ENCODE measurements at places on chromosomes 4 and X.
A peak's percentile ranks its signal among the peaks of the same experiment; 100 is the strongest.

- DNase-seq: no peak
Measured at GRCh38 chrX:39372115-39372514, 570.9 kb downstream of the MID1IP1 start.

DNA sequence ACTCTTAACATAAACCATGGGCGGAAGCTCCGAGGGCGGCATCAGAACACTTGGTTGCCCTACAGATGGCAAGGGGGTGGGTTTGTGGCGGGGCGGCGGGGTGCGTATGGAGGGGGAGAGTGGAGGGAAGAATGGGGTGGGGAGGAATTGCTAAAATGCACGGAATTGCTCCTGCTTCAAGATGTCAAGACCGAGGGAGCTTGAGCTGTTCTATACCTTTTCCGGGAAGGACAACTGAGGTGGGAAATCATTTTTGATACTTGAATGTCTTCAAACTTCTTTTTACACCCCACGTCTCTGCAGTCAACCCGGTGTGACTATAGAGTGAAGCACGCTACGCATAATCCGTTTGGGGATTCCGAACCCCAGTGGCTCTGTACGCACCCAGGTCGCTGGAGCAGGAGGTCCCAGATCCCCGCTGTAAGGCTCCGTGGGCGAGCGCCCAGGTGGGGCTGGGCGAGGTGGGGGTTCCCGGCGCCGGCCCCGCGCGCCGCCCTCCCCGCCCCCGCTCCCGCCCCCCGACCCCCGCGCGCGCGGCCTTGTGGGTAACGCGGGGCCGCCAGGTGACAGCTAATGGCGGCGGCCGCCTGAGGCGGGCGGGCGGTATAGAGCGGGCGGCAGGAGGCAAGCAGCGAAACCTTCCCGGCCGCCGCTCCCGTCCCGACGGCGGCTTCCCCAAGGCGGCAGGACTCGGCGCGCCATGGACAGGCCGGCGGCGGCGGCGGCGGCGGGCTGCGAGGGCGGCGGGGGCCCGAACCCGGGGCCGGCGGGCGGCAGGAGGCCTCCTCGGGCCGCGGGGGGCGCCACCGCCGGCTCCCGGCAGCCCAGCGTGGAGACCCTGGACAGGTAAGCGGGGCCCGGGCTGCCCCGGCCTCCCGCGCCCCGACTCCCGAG, at the start of gene MTMR1:
Gene MTMR1, plus strand, starts transcription at position 566 of the 894 bp plus-strand sequence. Its CDS starts 135 bp downstream, at position 701.
- DNase-seq: peak; percentile 15

DNA sequence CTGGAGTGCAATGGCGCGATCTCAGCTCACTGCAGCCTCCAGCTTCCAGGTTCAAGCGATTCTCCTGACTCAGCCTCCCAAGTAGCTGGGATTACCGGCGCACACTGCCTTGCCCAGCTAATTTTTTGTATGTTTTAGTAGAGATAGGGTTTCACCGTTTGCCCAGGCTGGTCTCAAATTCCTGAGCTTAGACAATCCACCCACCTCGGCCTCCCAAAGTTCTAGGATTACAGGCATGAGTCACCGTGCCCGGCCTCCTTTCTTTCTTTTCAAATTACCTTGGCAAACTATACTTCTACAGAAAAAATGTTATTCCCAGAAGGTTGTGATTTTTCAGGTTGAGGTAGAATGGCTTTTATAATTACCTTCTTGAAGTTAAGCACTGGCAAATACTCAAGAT, 321.9 kb upstream of the PRPS2 start:
- no peak for DNase-seq

DNA sequence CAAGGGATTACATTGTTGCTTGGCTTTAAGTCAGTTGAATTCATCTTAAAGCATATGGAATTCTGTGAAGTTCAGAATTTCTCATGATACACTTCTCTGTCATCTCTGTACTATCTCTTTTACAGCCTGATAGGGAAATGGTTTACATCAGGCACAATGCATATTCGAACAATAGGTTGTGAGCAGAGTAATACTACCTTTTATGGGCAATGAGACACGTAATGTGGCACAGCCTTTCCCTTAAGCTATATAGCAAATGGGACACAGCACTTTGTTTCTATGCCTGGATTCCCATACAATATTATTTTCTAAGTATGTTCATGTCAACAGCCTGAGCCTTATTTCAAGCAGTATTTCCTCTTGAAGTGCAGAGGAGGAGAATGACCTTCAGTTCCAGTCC, 58.4 kb downstream of the SYNPO2 start:
- no peak for DNase-seq

- no peak for DNase-seq
Measured at GRCh38 chr4:173417833-173418232, 18.9 kb upstream of the SCRG1 start.

- no peak for DNase-seq
Measured at GRCh38 chr4:38044060-38044459, 83.9 kb downstream of the PTTG2 start.

DNA sequence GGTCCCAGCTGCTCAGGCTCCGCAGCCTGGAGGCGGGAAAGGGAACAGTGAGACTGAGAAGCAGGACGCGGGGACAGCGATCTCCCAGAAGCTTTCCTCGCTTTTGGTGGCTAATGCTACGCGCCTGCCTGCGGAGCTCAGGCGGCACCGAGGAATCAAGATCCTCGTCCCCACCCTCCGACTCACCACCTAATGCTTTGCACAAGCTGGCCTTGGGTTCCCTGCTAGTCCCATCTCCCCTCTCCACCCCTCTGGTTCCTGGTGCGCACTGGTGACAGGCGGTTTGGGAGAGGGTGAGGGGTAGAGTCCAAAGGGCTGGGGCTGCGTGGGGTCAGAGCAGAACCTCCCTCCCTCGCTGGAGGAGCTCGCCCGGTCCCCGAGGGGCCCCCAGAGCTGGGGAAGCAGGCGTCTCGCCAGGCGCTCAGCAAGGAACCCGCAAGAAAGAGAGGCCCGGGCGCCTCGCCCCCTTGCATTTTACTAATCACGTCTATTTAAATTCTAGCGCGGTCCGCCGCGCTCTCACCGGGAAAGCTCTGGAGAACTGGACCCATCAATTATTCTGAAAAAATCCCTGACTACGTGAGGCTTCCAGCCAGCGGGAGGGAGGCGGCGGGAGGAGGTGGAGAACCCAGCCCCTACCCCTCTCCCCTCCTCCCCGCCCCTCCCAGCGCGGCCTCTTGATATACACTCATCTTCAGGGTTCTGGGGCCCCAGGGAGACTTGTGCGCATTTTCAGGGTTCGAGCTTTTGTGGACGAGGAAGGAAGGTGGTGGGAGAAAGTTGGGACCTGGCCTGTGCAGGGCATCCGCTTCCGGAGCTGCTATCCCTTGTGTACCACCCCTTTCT, 9.1 kb downstream of the POU4F2 start:
- no peak for DNase-seq

GRCh38 chr4:157151711-157152110, 68.8 kb upstream of the GRIA2 start:
- peak; percentile 33 for DNase-seq

- DNase-seq: no peak
Measured at GRCh38 chrX:1836683-1837082, 221.8 kb downstream of the ASMT start.

DNA sequence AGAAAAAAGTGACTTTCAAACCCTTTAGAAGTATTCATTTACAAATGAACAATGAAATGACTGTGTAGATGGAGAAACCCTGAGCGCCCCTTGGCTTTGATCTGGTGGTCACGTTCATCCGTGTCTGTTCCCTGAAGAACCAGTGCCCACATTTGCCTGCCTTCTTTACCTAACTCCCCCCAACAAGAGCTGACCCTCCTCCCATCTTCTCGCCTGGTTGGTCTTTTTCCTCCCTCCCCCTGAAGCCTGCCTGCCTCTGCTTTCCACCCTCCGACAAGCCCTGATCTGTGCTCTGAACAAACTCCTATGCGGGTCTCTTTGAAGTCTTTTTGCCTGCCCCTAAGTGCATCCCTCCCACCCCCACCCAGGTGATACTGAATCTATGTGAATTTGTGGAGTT, 18.5 kb downstream of the TBL1X start:
- no peak for DNase-seq

DNA sequence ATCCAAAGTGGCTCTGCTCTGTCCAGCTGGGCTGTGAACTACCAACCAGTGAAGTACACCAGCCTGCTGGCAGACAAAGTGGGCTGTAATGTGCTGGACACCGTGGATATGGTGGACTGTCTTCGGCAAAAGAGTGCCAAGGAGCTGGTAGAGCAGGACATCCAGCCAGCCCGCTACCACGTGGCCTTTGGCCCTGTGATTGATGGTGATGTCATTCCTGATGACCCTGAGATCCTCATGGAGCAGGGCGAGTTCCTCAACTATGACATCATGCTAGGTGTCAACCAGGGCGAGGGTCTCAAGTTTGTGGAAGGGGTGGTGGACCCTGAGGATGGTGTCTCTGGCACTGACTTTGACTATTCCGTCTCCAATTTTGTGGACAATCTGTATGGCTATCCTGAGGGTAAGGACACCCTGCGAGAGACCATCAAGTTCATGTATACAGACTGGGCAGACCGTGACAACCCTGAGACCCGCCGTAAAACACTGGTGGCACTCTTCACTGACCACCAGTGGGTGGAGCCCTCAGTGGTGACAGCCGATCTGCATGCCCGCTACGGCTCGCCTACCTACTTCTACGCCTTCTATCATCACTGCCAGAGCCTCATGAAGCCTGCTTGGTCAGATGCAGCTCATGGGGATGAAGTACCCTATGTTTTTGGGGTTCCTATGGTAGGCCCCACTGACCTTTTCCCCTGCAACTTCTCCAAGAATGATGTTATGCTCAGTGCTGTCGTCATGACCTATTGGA, 22.6 kb downstream of the NLGN3 start:
- DNase-seq: no peak

- peak; percentile 14 for DNase-seq
Measured at GRCh38 chrX:53831662-53832635, 145.4 kb upstream of the HUWE1 start.

DNA sequence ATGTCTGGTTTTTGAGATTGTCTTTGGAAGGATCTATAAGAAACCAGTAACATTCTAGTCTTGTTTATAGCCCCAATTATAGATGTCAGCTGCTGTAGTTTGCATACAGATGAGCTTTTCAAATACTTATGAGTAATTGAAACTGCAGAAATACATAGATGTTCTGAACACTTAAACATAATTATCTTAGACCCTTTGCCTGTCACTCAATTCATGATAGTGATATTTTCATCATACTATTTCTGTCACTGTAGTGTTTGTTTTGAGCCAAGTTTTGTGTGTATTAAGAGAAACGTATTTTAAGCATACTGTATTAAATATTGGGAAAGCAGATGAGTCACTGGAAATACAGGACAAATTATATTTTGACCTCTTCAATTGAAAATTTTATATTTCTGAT, 69.8 kb upstream of the SMARCA5 start:
- no peak for DNase-seq

DNA sequence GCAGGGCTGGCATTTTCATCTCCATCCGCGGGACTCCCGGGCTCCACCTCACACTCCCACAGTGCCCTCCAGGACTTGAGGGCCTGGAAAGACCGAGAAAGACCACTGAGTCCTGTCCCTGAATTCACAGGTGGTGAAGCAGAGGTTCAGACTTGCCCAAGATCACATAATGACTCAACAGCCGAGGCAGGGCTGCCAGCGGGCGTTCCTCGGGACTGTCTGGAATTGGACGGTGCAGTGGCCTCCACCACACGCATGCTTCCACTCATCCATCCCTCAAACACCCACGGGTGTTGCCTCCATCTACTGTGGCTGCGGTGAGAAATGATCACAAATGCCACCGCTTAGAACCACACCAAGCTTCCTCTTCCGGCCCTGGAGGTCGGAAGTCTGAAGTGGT, 6.9 kb upstream of the ADRA2C start:
- DNase-seq: no peak

GRCh38 chrX:96615448-96615847, 69.2 kb upstream of the DIAPH2 start:
- DNase-seq: no peak
